ENCODE measurements at places on chromosomes 5 and 9.

GRCh38 chr5:149073213-149073612 lies 10.4 kb upstream of the SH3TC2 start:
- no peak for DNase-seq

- DNase-seq, result no peak
These were observed 101.9 kb downstream of the WDR41 start for GRCh38 chr5:77390221-77390620.

GRCh38 chr9:123268199-123268464 lies 254 bp downstream of the STRBP start:
- DNase-seq, result peak; percentile 21

GRCh38 chr9:129068990-129069861 lies 11.7 kb upstream of the DOLPP1 start:
- no peak for DNase-seq

DNA sequence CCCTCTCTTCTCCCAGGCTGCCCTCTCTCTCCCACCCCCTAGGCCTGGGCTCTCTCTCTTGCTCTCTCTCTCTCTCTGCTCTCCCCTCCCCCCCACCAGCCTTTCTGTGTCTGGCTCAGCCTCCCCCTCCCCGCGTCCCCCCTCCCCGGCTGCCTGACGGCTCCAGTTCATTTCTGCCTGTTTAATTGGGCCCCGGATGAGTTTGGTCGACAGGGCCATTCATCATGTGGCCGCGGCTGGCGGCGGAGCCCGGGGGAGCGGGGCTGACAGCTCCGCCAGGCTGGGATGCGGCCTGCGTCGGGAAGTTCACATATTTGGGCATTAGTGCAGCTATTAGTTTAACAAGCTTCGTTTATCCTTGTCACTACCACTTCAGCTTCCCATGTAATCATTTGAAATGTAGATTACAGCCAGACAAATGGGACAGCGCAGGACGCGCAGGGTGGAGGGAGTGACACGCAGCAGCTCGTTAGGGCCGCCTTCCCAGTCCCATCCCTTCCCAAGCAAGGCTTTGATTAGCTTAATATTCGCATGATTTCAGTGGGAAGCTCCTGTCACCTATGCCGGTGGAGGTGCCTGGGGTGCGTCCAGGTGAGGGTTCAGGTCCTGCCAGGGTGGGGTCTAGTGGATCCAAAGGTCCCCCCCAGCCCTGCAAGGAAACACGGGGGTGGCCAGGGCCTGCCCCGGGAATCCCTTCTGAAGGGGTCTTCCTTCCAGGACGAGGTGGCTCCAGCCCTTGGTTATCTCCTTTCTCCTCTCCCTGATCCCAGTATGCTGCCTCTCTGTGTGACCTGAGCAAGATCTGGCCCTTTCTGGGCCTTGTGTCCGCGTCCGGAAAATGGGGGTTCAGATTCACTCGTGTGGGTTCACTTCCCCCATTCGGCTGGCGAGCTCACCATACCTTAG lies 214.8 kb downstream of the PAX5 start:
- peak; percentile 70 for DNase-seq

DNA sequence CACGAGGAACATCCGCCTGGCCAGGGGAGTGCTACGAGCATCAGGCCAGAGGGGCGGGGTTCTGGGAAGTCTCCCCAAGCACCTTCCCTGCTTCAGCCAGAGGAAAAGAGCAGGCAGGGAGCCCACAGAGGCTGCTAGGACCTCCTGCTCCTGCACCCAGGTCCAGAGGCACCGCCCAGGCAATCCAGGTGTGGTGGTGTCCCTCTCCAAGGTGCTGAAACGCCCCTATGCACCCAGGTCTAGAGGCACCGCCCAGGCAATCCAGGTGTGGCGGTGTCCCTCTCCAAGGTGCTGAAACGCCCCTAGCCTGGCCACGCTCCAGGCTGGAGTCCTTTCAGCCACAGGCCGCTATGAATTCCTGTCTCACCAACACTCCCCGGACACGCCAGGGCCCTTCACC lies 10.7 kb upstream of the UBAC1 start:
- peak; percentile 86 for DNase-seq

DNA sequence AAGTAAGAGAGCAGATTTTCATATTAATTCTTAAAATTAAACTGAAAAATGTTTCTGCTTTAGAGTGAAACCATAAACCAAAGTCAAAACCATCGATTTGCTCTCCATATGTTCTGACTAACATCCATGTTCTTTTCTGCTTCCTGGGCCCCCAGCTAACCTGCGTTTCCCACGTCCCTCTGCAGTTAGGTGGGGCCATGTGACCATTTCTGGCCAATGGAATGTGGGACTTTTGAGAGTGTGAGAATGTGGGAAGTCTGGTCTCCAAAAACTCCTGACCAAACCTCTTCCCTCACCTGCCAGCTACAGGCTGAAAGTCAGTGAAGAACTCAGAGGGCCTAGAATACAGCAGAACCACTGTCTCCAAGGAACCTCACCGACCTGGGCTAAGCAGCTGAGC lies 44.9 kb downstream of the ANKH start:
- DNase-seq, result no peak

DNA sequence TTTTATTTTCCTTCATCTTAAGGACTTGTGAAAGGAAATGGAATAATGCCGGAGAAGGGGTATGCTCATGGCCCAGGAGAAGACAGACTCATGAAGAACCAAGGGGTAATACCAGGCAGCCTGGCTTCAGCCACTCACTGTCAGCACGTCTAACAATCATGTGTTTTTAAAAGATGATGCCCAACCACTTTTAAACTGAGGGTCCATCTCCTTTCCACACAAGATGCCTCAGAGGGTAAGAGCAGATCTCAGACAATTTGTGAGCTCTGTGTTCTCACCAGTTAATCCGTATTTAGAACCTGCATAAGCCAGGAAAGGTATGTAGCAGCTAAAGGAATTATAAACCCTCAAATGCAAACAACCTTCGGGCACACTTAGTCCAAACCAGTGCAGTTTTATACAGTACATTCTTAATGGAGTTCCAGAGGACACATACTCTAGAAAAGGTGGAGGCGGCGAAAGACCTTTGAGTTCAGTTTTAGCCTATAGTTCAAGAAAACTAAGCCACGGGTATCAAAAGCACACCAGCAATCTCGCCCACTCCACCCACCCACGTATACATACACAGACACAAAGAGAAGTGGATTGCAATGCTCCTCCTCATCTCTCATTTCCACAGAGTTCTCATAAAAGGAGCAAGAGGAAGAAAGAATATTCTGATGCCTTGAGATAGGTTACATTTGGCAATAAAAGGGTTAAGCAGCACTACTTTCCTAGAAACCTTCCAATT lies 2.6 kb downstream of the DIAPH1 start:
- no peak for DNase-seq

- no peak for DNase-seq
These were observed 56.0 kb upstream of the MOCS2 start for GRCh38 chr5:53165431-53166182.

DNA sequence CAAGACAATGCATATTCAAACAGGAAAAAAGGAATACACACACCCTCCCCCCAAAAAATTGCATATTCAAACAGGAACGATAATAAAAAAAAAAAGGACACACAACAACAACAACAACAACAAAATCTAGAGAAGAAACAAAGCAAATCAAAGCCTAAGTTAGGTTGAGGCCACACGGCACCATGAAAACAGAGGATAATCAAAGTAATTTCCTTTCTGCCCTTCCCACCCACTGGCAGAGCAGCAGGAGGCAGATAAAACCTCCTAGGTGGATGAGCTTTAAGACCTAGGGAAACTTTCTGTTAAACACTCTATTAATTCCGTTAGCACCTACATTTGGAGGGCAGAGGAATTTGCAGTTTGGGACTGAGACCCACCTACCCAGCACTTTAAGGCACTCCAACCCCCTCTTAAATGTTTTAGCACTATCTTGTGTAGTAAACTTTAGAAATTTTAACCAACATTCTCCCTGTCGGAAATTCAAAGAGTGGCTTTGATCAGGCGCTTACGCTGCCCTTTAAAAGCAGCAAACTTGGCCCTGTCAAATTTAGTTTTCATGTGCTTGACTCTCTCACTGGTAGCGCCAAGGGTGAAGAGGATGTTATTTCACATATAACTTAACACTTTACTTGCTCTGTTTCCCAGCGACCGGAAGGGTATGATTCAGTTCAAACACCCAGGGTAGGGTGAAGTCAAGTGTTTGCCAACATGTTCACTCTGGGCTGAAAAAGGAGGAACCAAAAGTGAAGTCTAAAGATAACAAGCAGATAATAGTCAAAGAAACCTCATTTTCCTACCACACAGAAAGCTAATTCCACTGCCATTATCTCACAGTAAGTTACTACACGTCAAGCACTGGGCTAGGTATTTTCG lies 9.2 kb downstream of the ENC1 start:
- DNase-seq, result no peak

DNA sequence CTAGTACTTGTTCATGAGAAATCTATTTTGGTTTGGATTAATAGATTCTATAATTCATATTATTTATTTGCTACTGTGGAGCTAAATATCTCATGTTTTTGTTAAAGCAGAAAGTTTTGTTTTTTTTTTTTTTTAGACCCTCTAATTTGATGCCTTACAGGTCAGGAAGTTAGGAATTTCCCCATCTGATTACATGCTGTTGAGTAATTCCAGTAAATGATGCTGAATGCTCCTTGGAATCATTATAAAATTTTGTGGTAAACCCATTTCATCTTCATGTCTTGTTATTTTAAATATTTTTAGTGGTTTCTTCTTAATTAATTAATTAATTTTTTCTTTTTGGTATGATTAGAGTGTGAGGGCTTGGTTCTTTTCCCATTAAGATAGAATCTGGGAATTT lies 35.6 kb downstream of the NNT start:
- DNase-seq, result no peak

GRCh38 chr5:57219386-57219785 lies 45.5 kb downstream of the GPBP1 start:
- no peak for DNase-seq

- no peak for DNase-seq
These were observed 3.4 kb downstream of the DPH7 start for GRCh38 chr9:137575364-137575715.

DNA sequence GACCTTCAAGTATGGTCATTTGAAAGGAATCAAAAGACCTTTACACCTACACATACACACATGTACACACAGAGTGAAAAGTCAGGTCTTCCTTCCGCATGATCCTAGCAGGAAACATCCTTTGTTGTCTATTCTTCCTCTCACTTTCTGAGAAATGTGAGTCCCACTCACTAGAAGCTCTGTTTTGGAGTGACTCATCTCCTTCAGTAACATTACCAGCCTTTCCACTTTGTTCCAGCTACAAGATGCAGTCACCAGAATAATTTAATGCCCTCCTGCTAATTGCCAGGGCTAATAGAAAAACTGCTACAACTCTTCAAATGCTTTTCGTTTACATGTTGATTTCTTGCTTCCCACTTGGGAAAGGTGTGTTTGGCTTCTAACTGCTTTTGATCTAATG lies 417.3 kb downstream of the RASEF start:
- no peak for DNase-seq

GRCh38 chr9:83431101-83432060 lies 106.8 kb downstream of the FRMD3 start:
- DNase-seq, result no peak

DNA sequence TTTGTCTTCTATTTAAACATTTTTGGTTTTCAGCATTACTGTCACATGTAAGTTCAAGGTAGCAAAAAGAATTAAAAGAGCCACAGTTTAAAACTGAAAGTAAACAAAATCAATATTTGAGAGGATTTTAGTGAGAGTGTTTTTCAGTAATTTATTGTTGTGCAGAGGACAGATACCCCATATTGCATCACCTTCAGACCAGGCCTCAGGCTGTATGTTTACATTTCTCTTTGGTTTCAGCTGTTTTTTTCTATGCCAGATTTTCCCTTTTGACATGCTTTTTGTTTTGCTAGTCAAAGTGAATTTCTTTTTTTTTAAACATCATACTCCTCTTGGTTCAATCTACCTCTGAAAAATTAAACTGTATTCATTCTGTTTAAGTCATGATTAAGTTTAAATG lies 47.2 kb downstream of the MAST4 start:
- DNase-seq, result no peak

- DNase-seq, result peak; percentile 72
These were observed 6.8 kb upstream of the TCOF1 start for GRCh38 chr5:150350524-150351344.

DNA sequence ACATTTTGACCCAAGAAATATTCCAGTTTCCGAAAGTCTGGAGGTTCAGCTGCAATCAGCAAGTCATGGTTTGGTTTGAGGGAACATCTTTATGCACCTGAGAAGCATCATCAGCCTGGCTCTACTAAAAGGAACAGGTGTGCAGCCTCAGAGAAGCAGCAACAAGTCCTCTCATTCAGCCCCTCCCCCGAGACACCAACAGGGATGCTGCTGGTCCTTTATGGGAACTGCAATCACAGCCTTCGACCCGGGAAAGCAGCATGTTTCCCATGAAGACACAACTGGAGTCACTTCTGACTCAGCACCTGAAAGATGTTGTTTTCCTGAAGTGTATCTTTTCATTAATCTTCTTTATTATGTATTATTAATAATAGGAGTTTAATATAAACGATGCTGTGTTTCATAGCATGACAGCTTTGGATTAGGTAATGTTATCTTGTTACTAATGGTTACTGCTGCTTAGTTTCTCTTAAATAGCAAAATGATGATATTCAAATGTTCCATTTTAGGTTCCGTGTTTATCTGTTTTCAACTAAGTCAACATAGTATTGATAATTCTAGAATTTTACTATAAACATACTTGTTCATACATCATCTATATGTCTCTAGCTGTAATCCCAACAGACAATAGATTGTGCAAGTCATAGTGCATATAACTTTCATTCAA lies 15.6 kb upstream of the NREP start:
- no peak for DNase-seq

- no peak for DNase-seq
These were observed 4.6 kb downstream of the NRG2 start for GRCh38 chr5:140038373-140038957.

Measured in left kidney (tissue), 8 donors.